Gastrocnemius medialis (tissue), 4 donors: ENCODE measurements at places on chromosomes 4 and X. TPM values are rescaled to one million over a fixed set of nuclear protein-coding genes. Genes with fewer than 3 reads are reported as not detected.

The SATL1 gene
- not detected for total RNA-seq

The MAMLD1 gene
- 1.2 TPM for total RNA-seq

DNA sequence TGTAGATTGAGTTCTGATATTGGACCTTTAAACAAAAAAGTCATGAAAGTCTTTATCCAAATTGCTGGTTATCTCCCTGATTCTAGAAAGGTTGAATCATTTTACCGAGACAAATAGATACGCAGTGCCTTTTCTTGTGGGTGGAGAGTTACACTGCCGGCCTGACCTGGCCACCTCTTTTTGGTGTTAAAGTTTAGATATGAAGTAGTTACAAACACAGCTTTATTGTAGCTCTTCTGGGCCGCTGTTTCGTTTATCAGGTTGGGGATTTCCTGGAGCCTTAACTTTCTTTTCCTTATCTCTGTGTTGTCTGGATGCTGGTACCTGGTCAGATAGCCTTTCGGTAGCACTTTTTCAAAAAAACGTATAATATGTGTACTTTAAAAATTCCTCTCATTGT, 31.0 kb downstream of the FNIP2 start:
- H3K27ac ChIP-seq, result no peak overlapping the region
- H3K36me3 ChIP-seq, result no peaks in the 10 kb centered on the region
- H3K4me1 ChIP-seq, result peaks cover 14% of the 10 kb centered on the region
- DNase-seq, result no peak
- H3K4me3 ChIP-seq, result no peak overlapping the region

DNA sequence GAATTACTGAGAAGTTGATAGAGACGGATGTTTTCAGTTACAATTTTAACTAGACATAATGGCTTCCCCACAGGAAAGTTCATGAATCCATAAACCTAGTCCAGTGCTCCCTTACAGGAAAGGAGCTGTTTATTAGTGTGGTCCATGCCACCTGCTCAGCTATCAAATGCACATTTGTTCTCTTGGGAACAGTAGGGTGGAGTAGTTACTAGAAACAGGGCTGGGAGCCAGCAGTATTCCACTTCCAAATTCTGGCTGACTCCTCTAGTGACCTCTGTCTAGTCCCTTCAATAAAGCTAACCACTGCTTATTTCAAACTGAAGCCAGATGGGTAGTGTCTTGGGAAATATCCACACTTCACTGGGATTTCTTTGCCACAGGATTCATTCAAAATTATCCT, 88.4 kb upstream of the TLL1 start:
- H3K36me3 ChIP-seq, result no peaks in the 10 kb centered on the region
- peak; percentile 41 for DNase-seq
- H3K27me3 ChIP-seq, result no peaks in the 10 kb centered on the region
- no peak overlapping the region for H3K4me3 ChIP-seq
- H3K27ac ChIP-seq, result peak overlapping the region; percentile 60

- no peaks in the 10 kb centered on the region for H3K4me1 ChIP-seq
- H3K27me3 ChIP-seq, result no peaks in the 10 kb centered on the region
- no peak overlapping the region for H3K4me3 ChIP-seq
- no peak overlapping the region for H3K27ac ChIP-seq
- DNase-seq, result no peak
Observed at GRCh38 chr4:174648812-174649211, 126.5 kb upstream of the HPGD start.
